ENCODE measurements at places on chromosomes 6 and 20.

- DNase-seq = no peak
Observed at GRCh38 chr6:5938934-5939333, 67.8 kb downstream of the NRN1 start.

GRCh38 chr6:97282238-97282725 is 734 bp downstream of the MMS22L start:
- peak; percentile 35 for DNase-seq

- no peak for DNase-seq
Observed at GRCh38 chr6:72595812-72596211, 26.1 kb upstream of the KCNQ5 start.

- no peak for DNase-seq
Observed at GRCh38 chr6:167122827-167123657, at the start of gene CCR6. Gene CCR6, plus strand, starts transcription at chr6:167123096. Its CDS starts 13,039 bp downstream, at chr6:167136135.

DNA sequence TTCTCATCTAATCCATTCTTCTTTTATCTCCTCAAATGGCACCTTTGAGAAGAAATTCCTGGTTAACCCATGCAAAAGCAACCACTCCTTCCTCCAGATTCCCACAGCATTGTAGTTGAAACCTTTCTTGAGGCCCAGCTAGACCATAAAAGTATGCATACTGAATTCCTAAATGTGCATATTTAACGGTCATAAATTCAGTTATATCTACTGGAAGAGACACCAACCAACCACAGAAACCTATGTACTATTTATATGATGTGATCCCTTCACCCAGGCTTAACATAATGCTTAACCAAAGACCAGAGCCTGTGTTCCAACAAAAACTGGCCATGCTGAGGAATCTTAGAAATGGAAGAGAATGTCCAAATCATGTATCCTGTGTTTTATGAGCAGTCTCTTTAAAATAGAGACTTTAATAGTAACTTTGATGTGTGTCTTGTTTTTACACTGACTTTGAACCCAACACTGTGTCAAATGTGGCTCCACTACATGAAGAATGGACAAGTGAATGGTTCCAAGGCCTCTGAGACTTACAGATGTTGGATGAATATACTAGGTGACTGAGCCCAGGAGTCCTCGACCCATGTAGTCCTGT is 11.4 kb upstream of the TAF8 start:
- DNase-seq = no peak

GRCh38 chr6:163457637-163458561 is 43.4 kb downstream of the QKI start:
- DNase-seq = peak; percentile 77

- DNase-seq = no peak
Observed at GRCh38 chr6:24898676-24899075, 37.1 kb downstream of the RIPOR2 start.

DNA sequence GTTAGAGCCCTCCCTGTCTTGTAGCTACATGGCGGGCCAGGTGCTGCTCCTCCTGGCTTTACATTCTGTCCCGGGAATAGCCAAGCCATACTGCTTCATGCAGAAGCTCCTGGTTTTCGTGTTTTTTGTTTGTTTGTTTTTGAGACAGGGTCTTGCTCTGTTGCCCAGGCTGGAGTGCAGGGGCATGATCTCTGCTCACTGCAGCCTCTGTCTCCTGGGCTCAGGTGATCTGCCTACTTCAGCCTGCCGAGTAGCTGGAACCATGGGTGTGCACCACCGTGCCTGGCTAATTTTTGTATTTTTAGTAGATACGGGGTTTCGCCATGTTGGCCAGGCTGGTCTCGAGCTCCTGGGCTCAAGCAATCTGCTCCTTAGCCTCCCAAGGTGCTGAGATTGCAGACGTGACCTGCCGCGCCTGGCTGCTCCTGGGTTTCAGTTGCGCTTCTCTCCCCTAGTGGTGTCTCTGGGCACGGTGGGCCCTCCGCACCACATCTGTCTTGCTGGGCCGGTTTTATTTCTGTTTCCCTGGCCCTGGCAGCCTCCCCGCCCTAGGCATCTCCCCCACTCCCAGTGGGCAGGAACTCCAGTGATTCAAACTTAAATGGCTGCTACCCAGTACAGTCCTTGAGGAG is 12.9 kb downstream of the CDYL start:
- no peak for DNase-seq

GRCh38 chr6:95548188-95548786 is 29.0 kb upstream of the MANEA start:
- DNase-seq = no peak

DNA sequence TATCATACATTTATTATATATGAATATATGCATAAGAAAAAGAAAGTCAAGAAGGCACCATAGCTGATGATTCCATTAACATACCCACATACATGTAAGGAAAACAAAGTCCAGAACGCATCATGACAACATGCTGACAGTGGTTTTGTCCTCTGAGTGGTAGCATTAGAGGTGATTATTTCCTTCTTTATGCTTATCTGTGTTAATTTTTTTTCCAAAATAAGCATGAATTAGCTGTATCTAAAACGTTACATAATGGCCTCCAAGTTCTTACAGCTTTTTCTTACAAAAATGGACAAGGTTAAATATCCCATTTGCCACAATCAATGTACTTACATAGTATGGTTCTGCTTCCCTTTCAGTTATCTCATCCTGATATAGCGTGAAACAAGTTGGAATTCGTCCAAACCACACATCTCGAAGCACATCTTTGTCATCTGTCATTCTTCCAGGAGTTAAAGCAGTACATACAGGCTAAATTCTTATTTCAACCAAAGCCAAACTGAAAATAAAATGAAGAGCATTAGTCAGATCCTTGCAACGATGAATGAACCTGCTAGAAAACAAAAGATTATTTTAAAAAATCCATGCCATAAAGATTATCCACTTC is 9.7 kb downstream of the ATG5 start:
- DNase-seq = peak; percentile 8

DNA sequence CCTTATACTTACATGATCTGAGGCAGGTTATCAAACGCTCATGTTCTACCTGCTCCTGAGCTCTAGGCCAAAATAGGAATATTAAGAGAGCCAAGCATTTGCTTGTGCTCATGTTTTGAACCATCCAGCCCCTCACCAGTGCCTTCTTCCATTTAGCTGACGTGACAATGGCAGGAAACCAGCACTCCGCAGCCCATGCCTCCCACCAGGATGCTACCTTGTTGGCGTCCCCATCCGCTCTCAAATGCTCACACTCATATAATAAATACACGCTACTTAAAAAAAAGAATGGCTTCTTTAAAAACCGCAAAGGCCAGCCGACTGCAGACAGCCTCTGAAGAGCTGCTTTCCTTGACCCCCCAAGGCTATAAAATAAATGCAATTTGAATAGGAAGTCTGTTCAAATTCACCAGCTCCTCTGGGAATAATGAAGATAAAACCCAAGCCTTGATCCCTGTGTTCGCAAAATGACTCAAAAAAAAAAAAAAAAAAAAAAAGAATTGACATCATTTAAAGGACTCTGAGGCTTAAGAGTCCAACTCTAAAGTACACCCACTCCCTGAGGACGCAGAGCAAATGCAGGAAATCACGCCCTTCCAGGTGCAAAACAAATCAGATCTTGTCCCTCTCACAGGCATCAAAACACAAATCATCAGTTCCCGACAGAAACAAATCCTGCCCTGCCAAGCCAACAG is 29.0 kb downstream of the RNASET2 start:
- DNase-seq = no peak

DNA sequence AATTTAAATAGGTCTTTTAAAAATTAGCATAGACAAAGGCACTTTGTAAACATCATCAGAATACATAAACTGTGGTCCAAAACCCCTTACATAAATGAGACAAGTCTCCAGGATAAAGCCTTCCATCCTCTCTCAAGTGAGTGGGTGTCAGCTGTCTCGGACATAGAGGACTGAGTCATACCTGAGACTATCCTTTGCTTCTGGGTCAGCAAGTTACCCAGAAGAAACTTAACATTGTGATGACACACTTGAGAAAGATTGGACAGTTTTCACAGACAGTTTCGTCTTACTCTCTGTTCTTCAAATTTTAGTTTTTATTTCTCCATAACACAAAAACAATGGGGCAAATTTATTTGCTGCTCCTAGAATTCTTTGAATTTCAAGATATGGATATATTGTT is 838.0 kb downstream of the DHX35 start:
- DNase-seq = peak; percentile 45

DNA sequence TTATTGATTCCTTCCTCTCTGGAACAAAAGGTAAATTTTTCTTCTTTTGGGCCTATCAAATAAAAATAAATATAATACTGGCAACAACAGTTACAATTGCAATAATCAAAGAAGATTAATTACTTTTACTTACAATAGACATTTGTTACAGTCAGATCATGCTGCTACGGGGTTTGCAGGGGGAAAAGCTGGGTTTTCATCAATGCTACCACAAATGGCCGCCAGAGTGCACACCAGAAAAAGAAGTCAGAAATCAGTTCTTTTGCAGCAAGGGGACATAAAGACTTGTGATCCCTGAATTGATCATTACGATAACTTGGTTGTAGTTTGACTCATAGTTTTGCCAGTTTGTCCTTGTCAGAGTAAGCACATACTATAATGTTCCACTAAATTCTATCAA is 714.5 kb upstream of the EYS start:
- DNase-seq = peak; percentile 6

- DNase-seq = no peak
Observed at GRCh38 chr6:40247516-40248115, 313.4 kb upstream of the MOCS1 start.

DNA sequence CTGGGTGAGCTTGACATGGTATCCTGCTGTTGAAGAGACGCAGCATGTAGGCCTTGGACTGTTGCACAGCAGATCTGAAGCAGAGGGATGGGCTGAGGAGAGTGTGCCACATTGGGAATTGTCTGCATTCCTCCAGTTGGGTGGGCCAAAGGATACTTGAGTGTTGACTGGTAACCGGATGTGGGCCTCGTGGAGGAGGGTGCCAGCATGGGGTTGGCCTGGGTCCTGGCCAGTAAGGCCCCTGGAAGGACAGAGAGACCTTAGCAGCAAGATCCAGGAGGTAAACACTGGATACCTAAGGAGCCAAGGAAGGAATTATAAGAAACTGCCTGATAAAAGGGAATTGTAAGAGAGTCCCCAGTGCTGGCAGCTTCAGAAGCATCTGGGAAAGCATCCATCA is 76.9 kb downstream of the FIG4 start:
- no peak for DNase-seq

GRCh38 chr6:19836799-19837510 is at the start of gene ID4:
Gene ID4, plus strand, starts transcription at chr6:19837370. Its CDS starts 385 bp downstream, at chr6:19837755.
- no peak for DNase-seq

DNA sequence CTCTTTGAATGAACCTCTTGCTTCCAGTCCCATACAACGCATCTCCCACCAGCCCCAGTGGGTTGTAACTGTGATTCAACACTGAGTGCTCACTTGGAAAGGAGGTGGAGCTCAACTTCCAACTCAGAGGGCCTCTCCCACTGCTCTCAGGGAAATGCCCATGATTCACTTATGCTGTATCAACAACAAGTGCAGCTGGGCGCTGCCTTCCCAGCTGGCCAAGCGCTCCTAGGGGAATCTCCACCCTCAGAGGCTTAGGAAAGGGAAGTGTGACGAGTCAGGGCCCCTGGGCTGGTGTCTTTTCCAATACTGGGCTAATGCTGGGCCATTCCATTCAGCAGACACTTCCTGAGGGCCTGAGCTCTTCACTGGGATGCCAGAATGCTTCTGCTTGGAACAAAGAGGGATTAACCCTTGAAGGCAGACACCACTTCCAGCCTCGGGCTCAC is 8.1 kb upstream of the OCSTAMP start:
- peak; percentile 84 for DNase-seq

DNA sequence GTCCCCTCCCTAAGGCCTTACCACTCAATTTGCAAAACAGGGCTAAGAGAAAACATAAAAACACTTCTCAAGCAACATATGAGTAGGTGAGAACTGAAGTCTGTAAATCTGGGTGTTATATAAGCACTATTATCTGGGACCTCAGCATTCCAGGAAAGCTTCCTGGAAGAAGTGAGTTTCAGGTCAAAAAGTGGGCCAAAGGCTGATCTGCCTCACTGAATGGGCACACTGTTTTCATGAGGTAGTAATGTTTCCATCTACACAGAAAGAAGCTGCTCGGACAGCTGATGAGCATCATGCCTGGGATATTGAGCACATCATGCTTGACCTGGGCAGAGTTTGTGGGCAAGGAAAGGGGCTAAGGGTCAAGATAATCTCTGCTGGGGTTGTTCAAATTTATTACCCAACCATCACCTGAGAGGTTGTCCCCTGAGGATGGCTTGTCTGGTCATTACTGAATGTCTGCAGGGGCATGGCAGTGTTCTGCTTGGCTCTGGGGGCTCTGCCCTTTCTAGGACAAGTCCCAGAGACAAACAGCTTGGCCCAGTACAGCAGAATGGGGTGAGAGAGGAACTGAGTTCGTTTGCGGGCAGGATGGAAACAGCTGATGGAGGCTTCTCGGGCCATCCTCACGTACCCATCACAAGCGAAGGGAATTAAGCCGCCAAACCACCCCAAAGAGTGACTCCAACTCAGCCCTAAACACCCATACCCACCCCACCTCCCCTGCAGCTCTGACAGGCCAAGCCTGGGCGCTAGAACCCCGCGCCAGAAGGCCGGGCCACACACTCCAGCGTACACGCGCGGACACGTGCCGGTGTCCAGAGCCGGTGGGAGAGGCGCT is 1.2 kb upstream of the SYNJ2 start:
- no peak for DNase-seq

- DNase-seq = no peak
Observed at GRCh38 chr20:8334641-8335040, 202.6 kb downstream of the PLCB1 start.

DNA sequence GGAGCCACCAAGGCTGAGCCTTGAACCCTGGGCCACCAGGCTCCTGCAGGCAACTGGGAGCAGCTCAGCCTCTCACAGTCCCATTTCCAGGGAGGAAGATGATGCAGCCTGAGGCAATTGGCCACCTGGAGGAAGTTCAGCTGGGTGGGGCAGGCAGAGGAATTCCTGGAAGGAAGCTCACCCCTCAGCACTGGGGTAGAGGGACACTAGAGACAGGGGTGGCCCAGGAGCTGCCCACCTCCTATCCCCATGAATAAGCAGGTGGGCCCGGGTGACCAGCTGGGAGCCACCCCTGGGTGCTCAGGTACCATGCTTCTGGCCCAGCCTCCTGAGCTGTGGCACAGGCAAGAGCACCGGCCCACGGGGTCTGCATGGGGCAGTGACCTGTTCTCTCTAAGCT is 3.6 kb upstream of the HSPA12B start:
- no peak for DNase-seq

All from RWPE1 (cell line).